Transverse colon (tissue), 4 donors: ENCODE measurements at places on chromosomes 5 and 9. TPM values are rescaled to one million over a fixed set of nuclear protein-coding genes. Genes with fewer than 3 reads are reported as not detected.

DNA sequence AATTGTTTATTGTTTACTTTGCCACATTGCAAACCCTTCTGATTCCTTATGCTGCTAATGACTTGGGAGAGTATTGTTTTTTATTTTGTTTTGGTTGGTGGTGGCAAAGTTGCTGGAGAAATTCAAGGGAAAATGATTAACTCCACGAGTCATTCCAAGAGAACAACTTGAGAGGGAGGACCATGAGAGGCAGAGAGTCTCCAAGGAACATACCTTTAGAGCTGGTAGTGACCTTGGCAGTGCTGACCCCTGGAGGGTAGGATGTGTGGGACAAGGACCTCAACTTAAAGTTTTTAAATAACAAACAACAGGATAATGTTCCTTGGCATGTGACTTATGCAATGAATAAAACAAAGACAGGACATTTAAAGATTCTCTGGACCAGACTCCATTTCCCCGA lies 139.7 kb downstream of the LRRC70 start:
- no peaks in the 10 kb centered on the region for H3K36me3 ChIP-seq
- H3K27me3 ChIP-seq, result no peaks in the 10 kb centered on the region
- no peaks in the 10 kb centered on the region for H3K4me1 ChIP-seq
- no peak overlapping the region for H3K4me3 ChIP-seq
- DNase-seq, result no peak

DNA sequence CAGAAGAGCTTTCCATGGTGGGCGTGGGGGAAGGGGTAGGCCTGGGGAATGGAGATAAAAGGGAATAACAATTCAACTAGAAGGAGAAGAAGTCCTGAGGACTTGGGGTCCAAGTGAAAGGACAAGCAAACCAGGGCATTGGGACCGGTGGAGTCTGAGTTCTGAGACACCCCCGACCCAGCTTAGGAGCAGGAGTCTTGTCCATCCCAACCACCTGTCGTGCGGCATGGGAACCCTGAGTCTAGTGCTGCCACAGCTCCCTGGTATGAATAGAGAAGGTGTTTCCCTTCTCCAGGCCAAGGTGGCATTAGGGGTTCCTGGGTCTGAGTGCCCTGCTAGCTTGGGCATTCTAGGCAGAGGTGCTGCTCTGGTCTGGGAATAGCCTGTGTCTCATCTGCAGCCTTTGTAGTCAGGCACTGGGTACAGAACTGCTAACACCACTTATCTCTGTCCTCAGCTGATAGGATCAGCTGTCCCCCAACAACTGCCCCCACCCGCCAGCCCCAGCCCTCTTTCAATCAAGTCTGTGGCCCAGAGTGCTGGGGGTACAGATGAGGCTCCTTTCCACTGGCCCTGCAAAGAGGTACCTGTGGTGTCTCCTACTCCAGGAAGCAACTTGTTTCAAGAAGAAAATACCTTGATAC lies 9.9 kb downstream of the HNRNPAB start:
- DNase-seq, result no peak
- no peak overlapping the region for H3K4me3 ChIP-seq
- peak overlapping the region; percentile 99 for H3K27ac ChIP-seq
- no peaks in the 10 kb centered on the region for H3K36me3 ChIP-seq

Gene AJM1
- 21.3 TPM for total RNA-seq

Gene CYSRT1
- not detected for total RNA-seq

- no peak overlapping the region for H3K27ac ChIP-seq
- peak; percentile 85 for DNase-seq
- no peak overlapping the region for H3K4me3 ChIP-seq
- no peaks in the 10 kb centered on the region for H3K4me1 ChIP-seq
- H3K36me3 ChIP-seq, result no peaks in the 10 kb centered on the region
These were observed 101.3 kb downstream of the RASEF start for GRCh38 chr9:82961504-82962125.

Gene DAB2IP
- 95.7 TPM for total RNA-seq

GRCh38 chr9:79104216-79104615 lies 467.5 kb upstream of the TLE4 start:
- H3K36me3 ChIP-seq, result no peaks in the 10 kb centered on the region
- no peaks in the 10 kb centered on the region for H3K27me3 ChIP-seq
- no peaks in the 10 kb centered on the region for H3K4me1 ChIP-seq

GRCh38 chr5:870956-871355 lies 20.2 kb upstream of the ZDHHC11 start:
- no peaks in the 10 kb centered on the region for H3K4me1 ChIP-seq
- H3K27me3 ChIP-seq, result no peaks in the 10 kb centered on the region
- no peak overlapping the region for H3K4me3 ChIP-seq

GRCh38 chr9:91839926-91840465 lies 110.0 kb downstream of the ROR2 start:
- peak overlapping the region; percentile 47 for H3K27ac ChIP-seq
- H3K27me3 ChIP-seq, result no peaks in the 10 kb centered on the region
- no peak overlapping the region for H3K4me3 ChIP-seq
- H3K4me1 ChIP-seq, result peaks cover 46% of the 10 kb centered on the region
- no peaks in the 10 kb centered on the region for H3K36me3 ChIP-seq

Gene PCDHA9
- 0.68 TPM for total RNA-seq

- H3K4me1 ChIP-seq, result peaks cover 9% of the 10 kb centered on the region
- H3K4me3 ChIP-seq, result no peak overlapping the region
- H3K27ac ChIP-seq, result no peak overlapping the region
- no peaks in the 10 kb centered on the region for H3K36me3 ChIP-seq
- no peaks in the 10 kb centered on the region for H3K27me3 ChIP-seq
- no peak for DNase-seq
These were observed 43.9 kb upstream of the SAP30L start for GRCh38 chr5:154401931-154402330.

- no peaks in the 10 kb centered on the region for H3K27me3 ChIP-seq
- no peak overlapping the region for H3K4me3 ChIP-seq
- peak overlapping the region; percentile 85 for H3K27ac ChIP-seq
- peaks cover 48% of the 10 kb centered on the region for H3K4me1 ChIP-seq
- peak; percentile 30 for DNase-seq
These were observed 2.0 kb upstream of the RALGDS start for GRCh38 chr9:133122935-133123611.

Gene STKLD1
- total RNA-seq, result 0.68 TPM

GRCh38 chr9:5799314-5799713 lies 33.6 kb downstream of the ERMP1 start:
- H3K27me3 ChIP-seq, result no peaks in the 10 kb centered on the region
- no peaks in the 10 kb centered on the region for H3K4me1 ChIP-seq
- H3K27ac ChIP-seq, result no peak overlapping the region
- DNase-seq, result no peak
- no peak overlapping the region for H3K4me3 ChIP-seq

Gene EMB
- 5.1 TPM for total RNA-seq

Gene BNC2
- 26.7 TPM for total RNA-seq

DNA sequence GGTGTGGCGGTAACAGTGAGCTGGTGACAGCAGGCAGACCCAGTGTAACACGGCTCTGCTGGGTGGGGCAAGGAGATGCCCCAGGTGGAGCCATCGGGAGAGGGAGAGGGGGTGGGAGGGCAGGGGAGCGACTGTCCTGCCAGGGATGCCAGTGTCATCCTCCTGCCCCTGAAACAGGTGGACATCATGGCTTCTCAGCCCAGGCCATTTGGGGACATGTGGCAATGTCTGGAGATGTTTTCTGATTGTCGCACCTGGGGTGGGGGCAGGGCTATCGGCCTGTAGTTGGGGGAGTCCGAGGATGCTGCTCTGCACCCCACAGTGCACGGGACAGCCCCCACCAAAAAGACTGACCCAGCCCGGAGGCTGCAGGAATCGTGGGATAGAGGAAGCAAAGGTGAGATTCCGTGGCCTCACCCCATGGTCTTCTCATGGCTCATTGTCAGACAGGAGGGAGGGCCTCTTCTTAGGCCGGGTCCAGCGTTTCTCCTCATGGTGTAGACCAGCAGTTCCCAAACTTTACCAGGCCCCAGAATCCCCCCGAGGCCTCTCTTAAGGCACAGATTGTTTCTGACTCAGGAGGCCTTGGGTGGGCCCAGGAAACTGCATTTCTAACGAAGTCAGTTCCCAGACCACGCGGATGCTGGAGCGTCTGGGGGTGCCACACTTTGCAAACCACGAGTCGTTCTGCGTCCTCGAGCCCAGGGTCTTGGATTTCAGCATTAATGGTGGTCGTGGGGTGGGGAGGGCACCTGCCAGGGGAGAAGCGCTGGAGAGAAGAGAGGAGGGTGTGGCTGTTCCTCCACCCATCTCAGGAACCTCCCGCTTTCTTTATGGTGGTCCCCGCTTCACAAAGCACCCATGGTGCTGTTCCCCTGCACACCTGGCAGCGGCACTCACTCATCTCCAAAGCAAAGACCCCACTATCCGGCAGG lies 11.0 kb downstream of the COL5A1 start:
- H3K4me1 ChIP-seq, result peaks cover 5% of the 10 kb centered on the region
- H3K4me3 ChIP-seq, result no peak overlapping the region
- no peaks in the 10 kb centered on the region for H3K36me3 ChIP-seq
- H3K27me3 ChIP-seq, result no peaks in the 10 kb centered on the region
- no peak overlapping the region for H3K27ac ChIP-seq

- peaks cover under 1% of the 10 kb centered on the region for H3K36me3 ChIP-seq
- H3K27me3 ChIP-seq, result no peaks in the 10 kb centered on the region
- DNase-seq, result no peak
These were observed 841 bp downstream of the GRK6 start for GRCh38 chr5:177427211-177427822.

DNA sequence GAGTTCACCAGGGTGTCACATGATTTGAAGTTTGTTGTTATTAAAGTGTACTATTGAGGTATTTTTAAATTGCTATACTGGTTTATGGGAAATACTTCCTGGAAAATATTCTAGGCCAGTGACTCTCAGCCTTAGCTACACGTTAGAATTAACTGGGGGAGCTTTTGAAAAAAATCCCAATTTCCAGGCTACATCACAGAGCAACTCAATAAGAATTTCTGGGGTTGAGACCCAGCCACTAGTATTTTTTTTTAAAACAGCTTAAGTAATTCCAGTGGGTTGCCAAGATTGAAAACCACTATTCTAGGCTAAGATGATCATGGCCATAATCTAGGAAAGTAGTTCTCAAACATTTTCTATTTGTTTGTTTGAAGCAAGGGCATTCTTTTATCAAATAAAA lies 142.9 kb upstream of the GRIA1 start:
- no peak overlapping the region for H3K27ac ChIP-seq
- no peak overlapping the region for H3K4me3 ChIP-seq
- no peaks in the 10 kb centered on the region for H3K4me1 ChIP-seq
- DNase-seq, result no peak
- no peaks in the 10 kb centered on the region for H3K36me3 ChIP-seq
- no peaks in the 10 kb centered on the region for H3K27me3 ChIP-seq

DNA sequence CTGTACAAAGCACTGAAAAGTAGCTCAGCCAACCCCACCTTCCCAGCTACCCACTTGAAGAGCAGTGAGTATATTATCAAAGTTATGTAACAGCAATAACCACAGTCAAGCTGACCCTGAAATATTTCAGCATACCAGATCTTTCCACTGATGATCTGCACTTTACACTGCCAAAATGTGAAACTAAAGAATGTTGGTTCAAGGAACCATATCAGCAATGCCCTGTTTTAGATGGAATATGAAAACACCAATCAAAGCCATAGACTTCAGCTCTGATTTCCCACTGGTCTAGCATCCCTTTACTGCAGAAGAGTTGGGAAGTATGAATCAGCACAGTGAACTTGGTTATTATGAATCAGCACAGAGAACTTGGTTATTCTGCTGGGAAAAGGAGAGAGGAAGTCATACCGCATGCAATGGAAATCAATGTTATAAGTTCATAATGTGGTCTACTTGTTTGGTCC lies 20.0 kb downstream of the CEMIP2 start:
- H3K4me3 ChIP-seq, result no peak overlapping the region
- H3K27ac ChIP-seq, result no peak overlapping the region
- DNase-seq, result no peak

DNA sequence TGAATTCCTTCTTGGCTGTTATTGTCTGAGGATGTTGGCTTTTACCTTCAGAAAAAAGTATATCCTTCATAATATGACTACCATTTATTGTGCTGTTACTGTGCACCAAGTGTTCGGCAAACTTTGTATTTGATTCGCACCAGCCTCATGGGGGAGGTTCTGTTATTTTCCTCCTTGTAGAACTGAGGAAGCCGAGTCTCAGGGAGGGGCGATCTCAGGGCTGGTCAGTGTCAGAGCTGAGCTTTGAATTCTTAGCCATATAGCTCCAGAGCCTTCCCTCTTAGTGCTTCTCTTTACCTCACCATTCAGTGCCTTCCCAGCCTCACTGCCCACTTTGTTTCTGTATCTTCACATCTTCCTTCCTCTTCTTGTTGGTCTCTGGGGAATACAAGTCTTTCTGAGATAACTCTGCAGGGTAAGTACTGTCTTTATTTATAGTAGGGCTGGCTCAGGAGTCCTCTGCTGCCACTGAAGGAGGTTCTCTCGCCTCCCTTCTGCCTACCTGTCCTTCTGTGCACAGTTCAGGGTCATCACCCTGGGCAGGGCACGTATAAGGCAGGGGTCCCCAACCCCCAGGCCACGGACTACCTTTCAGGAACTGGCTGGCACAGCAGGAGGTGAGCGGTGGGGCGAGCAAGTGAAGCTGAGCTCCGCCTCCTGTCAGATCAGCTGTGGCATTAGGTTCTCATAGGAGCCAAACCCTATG lies 48.4 kb downstream of the GALNT10 start:
- H3K4me1 ChIP-seq, result no peaks in the 10 kb centered on the region
- no peaks in the 10 kb centered on the region for H3K27me3 ChIP-seq
- H3K27ac ChIP-seq, result no peak overlapping the region

- no peak for DNase-seq
- H3K27ac ChIP-seq, result peak overlapping the region; percentile 29
- H3K4me3 ChIP-seq, result no peak overlapping the region
These were observed 35.9 kb downstream of the STOM start for GRCh38 chr9:121333950-121334773.

Gene ELOVL7
- 1.2 TPM for total RNA-seq
